ENCODE measurements at places on chromosomes 7 and 10.

DNA sequence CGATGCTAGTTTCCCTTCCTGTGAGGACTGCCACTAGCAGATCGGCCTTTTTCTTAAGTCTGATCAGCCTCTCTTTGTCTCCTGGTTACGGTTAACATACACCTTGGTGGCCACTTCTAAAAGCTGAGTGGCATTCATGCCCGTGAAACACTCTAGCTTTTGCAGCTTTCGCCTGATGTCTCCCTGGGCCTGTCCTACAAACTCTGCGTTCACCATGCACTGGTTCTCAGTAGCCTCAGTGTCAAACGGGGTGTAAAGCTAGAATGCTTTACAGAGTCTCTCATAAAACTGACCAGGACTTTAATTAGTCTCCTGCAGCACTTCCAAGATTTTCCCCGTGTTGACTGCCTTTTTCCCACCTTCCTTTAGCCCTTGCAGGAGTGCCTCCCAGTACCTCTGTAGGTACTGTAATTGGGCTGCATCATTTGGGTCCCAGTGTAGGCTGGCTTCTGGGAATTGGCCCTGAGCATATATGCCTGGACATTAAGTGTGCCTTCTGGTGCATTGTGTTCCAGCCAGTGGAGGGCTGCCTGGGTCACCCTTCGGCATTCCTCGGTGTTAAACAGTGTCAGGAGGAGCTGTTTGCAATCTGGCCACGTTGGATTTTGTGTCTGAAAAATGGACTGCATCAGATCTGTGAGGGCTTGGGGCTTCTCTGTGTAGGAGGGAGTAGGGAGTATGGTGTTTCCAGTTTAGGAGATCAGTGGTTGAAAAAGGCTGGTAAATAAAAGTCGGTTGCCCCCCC lies 6.5 kb upstream of the ZNF117 start:
- H3K27ac ChIP-seq: no peak overlapping the region
- H3K36me3 ChIP-seq: peaks cover 13% of the 10 kb centered on the region
- no peak for DNase-seq
- H3K4me1 ChIP-seq: no peaks in the 10 kb centered on the region

GRCh38 chr7:102036958-102037357 lies 219.5 kb downstream of the CUX1 start:
- H3K36me3 ChIP-seq: no peaks in the 10 kb centered on the region
- no peaks in the 10 kb centered on the region for H3K4me1 ChIP-seq
- DNase-seq: no peak
- no peaks in the 10 kb centered on the region for H3K27me3 ChIP-seq

DNA sequence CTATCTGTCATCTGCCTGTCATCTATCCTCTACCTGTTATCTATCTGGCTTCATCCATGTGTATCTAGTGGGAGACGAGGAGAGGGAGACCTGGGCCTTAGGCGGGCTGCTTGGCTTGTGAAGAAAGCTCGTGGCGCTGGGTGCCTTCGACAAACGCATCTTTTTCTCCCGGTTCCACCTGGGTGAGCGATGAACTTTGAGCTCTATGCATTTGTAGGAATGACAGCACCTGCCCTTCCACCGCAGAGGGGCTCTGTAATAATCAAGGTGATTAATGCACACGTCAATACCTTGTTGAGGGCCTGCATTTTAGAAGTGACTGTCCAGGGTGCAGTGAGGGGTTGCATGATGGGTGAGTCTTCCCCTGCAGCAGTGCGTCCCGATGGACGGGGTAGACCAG lies 2.6 kb upstream of the VIPR2 start:
- H3K4me3 ChIP-seq: no peak overlapping the region
- DNase-seq: no peak
- H3K36me3 ChIP-seq: no peaks in the 10 kb centered on the region
- no peak overlapping the region for H3K27ac ChIP-seq
- H3K4me1 ChIP-seq: peaks cover 8% of the 10 kb centered on the region
- H3K27me3 ChIP-seq: peaks cover 16% of the 10 kb centered on the region

DNA sequence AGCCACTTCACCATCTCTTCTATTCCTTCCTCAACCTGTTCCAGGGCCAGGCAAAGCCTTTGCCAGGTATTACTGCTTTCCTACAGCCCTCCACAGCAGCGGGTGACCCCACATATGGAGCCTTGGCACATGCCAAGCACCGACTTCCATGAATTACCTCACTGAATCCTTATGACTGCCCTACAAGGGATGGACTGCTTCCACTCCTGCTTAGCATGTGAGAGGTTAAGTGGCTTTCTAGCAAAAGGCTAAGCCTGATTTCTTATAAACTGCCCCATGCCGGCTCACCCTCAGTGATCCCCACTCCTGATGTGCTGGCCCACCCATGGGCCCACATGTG lies 44.0 kb upstream of the PDLIM1 start:
- no peak overlapping the region for H3K27ac ChIP-seq
- H3K36me3 ChIP-seq: no peaks in the 10 kb centered on the region
- DNase-seq: no peak
- no peaks in the 10 kb centered on the region for H3K4me1 ChIP-seq

- no peaks in the 10 kb centered on the region for H3K27me3 ChIP-seq
- peaks cover 29% of the 10 kb centered on the region for H3K36me3 ChIP-seq
- no peak for DNase-seq
- no peak overlapping the region for H3K4me3 ChIP-seq
- H3K4me1 ChIP-seq: no peaks in the 10 kb centered on the region
Measured at GRCh38 chr10:15123749-15124184, 26.6 kb downstream of the RPP38 start.

GRCh38 chr10:44402465-44403195 lies 17.7 kb upstream of the CXCL12 start:
- no peaks in the 10 kb centered on the region for H3K36me3 ChIP-seq
- no peaks in the 10 kb centered on the region for H3K27me3 ChIP-seq
- H3K4me3 ChIP-seq: no peak overlapping the region
- no peak for DNase-seq
- H3K4me1 ChIP-seq: no peaks in the 10 kb centered on the region
- no peak overlapping the region for H3K27ac ChIP-seq

- no peak for DNase-seq
- H3K4me3 ChIP-seq: no peak overlapping the region
- no peak overlapping the region for H3K27ac ChIP-seq
- no peaks in the 10 kb centered on the region for H3K4me1 ChIP-seq
Measured at GRCh38 chr10:133455611-133456031, 1.9 kb downstream of the SCART1 start.

GRCh38 chr10:11765141-11765540 lies 23.0 kb downstream of the ECHDC3 start:
- H3K36me3 ChIP-seq: no peaks in the 10 kb centered on the region
- no peak overlapping the region for H3K4me3 ChIP-seq
- H3K27ac ChIP-seq: no peak overlapping the region
- H3K4me1 ChIP-seq: no peaks in the 10 kb centered on the region

GRCh38 chr10:3068201-3068967 lies 1.0 kb downstream of the PFKP start:
- peaks cover 15% of the 10 kb centered on the region for H3K4me1 ChIP-seq
- H3K36me3 ChIP-seq: no peaks in the 10 kb centered on the region
- peak overlapping the region; percentile 99 for H3K4me3 ChIP-seq
- DNase-seq: peak; percentile 32
- no peaks in the 10 kb centered on the region for H3K27me3 ChIP-seq
- H3K27ac ChIP-seq: peak overlapping the region; percentile 68

GRCh38 chr10:130923596-130923995 lies 387.9 kb downstream of the TCERG1L start:
- H3K4me1 ChIP-seq: no peaks in the 10 kb centered on the region
- H3K4me3 ChIP-seq: no peak overlapping the region
- H3K27me3 ChIP-seq: no peaks in the 10 kb centered on the region
- no peak for DNase-seq

DNA sequence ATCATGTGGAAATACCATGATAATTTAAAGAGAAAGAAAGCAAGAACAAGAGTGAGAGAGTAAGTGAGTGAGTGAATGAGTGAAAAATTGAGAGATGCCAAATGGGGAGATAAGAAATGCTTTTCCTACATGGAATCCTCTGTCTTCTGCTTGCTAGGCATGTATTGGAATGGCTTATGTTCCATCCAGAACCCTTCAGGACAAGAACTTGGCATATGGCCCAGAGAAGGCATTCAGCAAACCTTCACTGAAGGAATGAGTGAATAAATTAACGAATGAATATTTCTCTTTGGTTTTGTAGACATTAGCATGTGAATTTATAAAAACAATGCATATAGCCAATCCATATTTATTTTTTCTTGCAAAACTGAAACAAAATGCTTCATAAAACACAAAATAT lies 162.2 kb downstream of the LRRTM3 start:
- no peak overlapping the region for H3K4me3 ChIP-seq
- DNase-seq: no peak

DNA sequence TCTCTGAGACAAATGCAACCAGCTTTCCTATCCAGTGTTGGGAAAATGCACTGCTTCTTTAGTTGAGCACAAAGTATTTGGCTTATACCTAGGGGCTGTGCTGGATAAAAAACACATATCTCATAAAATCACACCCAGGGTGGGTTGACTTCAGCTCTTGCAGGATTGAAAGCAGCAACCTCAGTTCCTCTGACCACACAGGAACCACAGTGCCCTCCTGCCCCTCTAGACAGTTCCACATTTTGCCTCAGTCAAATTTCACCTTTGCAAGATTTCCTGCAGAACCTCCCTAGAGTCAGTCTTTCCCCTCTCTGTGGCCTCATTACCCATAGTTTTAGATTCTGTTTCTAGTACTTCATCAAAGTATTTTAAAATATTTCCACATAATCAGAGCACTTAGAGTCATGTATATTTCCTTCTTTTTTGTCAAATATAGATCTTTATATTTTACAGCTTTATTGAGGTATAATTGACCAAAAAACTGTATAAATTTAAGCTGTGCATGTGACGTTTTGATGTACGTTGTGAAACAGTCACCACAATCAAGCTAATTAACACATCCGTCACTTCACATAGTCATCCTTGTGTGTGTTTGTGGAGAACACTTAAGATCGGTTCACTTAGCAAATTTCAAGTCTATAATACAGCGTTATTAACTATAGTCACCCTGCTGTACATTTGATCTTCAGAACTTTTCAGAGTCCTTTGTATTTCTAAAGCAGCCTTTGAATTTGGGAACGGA lies 37.0 kb upstream of the EGR2 start:
- H3K4me1 ChIP-seq: peaks cover 6% of the 10 kb centered on the region
- H3K4me3 ChIP-seq: no peak overlapping the region
- H3K27ac ChIP-seq: no peak overlapping the region
- no peak for DNase-seq
- no peaks in the 10 kb centered on the region for H3K36me3 ChIP-seq

- no peaks in the 10 kb centered on the region for H3K36me3 ChIP-seq
- DNase-seq: no peak
- no peak overlapping the region for H3K4me3 ChIP-seq
- no peaks in the 10 kb centered on the region for H3K27me3 ChIP-seq
Measured at GRCh38 chr10:78944723-78945312, 123.9 kb upstream of the ZMIZ1 start.

- H3K27ac ChIP-seq: no peak overlapping the region
- no peaks in the 10 kb centered on the region for H3K36me3 ChIP-seq
- no peak for DNase-seq
- H3K4me1 ChIP-seq: peaks cover 4% of the 10 kb centered on the region
- no peak overlapping the region for H3K4me3 ChIP-seq
- peaks cover 9% of the 10 kb centered on the region for H3K27me3 ChIP-seq
Measured at GRCh38 chr10:127905001-127905847, 1.7 kb upstream of the PTPRE start.

GRCh38 chr10:98376485-98376884 lies 38.5 kb downstream of the PYROXD2 start:
- H3K4me3 ChIP-seq: no peak overlapping the region
- no peak for DNase-seq
- no peaks in the 10 kb centered on the region for H3K36me3 ChIP-seq
- H3K4me1 ChIP-seq: no peaks in the 10 kb centered on the region
- H3K27me3 ChIP-seq: no peaks in the 10 kb centered on the region

GRCh38 chr7:15839416-15840100 lies 153.1 kb upstream of the MEOX2 start:
- H3K4me3 ChIP-seq: no peak overlapping the region
- no peaks in the 10 kb centered on the region for H3K4me1 ChIP-seq
- no peak for DNase-seq
- no peaks in the 10 kb centered on the region for H3K27me3 ChIP-seq
- no peak overlapping the region for H3K27ac ChIP-seq
- H3K36me3 ChIP-seq: no peaks in the 10 kb centered on the region

DNA sequence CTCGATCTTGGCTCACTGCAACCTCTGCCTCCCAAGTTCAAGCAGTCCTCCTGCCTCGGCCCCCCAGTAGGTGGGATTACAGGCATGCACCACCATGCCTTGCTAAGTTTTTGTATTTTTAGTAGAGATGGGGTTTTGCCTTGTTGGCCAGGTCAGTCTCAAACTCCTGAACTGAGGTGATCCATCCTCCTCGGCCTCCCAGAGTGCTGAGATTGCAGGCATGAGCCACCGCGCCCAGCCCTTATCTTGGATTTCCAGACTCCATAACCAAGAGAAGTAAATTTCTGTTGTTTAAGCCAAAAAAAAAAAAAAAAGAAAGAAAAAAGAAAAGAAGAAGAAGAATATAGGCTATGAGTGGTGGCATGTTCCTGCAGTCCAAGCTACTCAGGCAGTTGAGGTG lies 53.3 kb upstream of the RABGEF1 start:
- no peaks in the 10 kb centered on the region for H3K27me3 ChIP-seq
- no peak overlapping the region for H3K4me3 ChIP-seq
- peaks cover 5% of the 10 kb centered on the region for H3K4me1 ChIP-seq
- DNase-seq: no peak
- no peak overlapping the region for H3K27ac ChIP-seq

- no peak overlapping the region for H3K4me3 ChIP-seq
- H3K36me3 ChIP-seq: peaks cover 38% of the 10 kb centered on the region
- no peak for DNase-seq
- H3K27me3 ChIP-seq: no peaks in the 10 kb centered on the region
- no peak overlapping the region for H3K27ac ChIP-seq
Measured at GRCh38 chr7:88203401-88203800, 16.4 kb downstream of the SRI start.

- H3K4me1 ChIP-seq: no peaks in the 10 kb centered on the region
- no peak for DNase-seq
- no peak overlapping the region for H3K4me3 ChIP-seq
- no peak overlapping the region for H3K27ac ChIP-seq
- no peaks in the 10 kb centered on the region for H3K27me3 ChIP-seq
- no peaks in the 10 kb centered on the region for H3K36me3 ChIP-seq
Measured at GRCh38 chr10:77301305-77301730, 336.3 kb downstream of the KCNMA1 start.

DNA sequence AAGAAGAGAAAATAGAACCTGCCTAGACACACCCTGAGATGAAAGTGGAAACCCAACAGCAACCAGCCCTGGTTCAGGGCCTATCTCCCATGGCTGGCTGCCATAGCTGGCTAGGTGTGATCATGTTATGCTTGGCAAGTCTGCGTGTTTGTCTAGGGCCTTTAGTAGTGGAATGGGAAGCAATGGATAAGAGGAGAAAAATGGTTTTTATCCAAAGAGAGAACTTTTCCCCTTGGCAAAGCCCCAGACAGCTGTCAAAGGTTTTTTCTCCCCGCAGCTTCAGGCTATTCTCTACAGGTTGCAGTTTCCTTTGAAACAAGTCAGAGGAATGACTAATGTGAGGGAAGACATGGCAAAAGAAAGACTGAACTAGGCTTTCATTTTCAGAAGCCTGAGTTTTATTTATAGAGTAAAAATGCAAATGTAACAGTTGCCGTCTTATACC lies 161.5 kb downstream of the SEMA3D start:
- H3K36me3 ChIP-seq: no peaks in the 10 kb centered on the region
- no peak overlapping the region for H3K4me3 ChIP-seq
- no peaks in the 10 kb centered on the region for H3K4me1 ChIP-seq
- H3K27ac ChIP-seq: no peak overlapping the region
- DNase-seq: no peak
- no peaks in the 10 kb centered on the region for H3K27me3 ChIP-seq

- no peak for DNase-seq
- no peak overlapping the region for H3K27ac ChIP-seq
- no peak overlapping the region for H3K4me3 ChIP-seq
- H3K4me1 ChIP-seq: no peaks in the 10 kb centered on the region
- no peaks in the 10 kb centered on the region for H3K27me3 ChIP-seq
Measured at GRCh38 chr10:10010397-10010796, 1007.3 kb upstream of the CELF2 start.
